Stimulated activated CD4-positive, alpha-beta T cell treated with anti-CD3 and anti-CD28 coated beads, Interleukin-15, amount 100 ng/mL, for 1 hour (primary cell): ENCODE measurements at places on chromosomes 11 and 22.
A peak's percentile ranks its signal among the peaks of the same experiment; 100 is the strongest.

- no peak for DNase-seq
Observed at GRCh38 chr11:113153847-113154246, 160.5 kb upstream of the TTC12 start.

DNA sequence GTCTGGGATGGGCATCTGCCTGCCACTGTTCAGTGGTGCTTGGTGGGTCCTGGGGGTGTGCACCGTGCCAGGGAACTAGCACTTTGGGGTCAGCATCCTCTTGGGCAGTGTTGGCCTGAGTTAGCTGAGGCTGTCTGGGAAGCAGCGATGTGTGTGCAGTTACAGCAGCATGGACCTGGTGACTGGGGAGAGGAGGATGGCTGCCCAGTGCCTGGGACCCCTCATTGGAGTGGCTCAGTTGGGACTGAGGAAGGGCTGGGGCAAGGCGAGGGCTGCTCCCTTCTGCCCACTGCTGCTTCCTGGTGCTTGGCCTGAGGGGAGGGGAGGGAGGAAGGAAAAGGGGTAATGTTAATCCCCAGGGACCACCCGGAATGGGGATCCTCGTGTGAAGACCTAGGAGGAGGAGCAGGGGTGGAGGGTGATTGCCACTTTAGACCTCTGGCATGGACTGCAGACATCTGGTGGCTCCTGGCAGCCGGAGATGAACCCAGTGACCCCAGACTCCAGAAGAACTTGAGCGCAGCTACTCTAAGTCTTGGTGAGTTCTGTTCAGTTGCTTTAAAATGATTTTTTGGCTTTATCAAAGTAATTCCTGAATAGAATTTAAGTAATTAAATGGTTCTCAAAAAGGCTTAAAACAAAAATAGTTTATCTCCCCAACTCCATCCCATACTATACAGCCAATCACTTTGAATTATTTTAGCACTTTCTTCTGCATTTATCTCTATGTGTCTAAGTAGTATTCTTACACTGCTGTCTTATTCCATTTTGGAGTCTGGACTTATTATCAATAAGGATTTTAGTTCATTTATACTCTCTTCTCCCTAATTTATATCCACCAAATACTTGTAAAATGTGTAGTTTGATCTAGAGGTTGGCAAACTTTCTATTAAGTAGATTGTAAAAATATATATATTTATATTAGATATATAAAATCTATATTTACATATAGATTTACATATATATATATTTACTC, 15.4 kb upstream of the TMEM191C start:
- DNase-seq = no peak

DNA sequence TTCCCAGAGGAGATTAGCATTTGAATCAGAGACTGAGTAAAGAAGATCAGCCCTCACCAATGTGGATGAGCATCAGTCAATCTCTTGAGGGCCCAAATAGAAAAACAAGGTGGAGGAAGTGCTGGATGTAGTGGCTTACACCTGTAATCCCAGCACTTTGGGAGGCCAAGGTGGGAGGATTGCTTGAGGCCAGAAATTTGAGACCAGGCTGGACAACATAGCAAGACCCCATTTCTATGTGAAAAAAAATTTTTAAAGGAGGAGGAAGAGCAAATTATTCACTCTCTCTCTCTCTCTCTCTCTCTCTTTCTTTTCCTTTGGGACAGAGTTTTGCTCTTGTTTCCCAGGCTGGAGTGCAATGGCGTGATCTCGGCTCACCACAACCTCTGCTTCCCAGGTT, 18.1 kb upstream of the CAPRIN1 start:
- no peak for DNase-seq

GRCh38 chr11:133230431-133230830, 301.9 kb downstream of the OPCML start:
- no peak for DNase-seq

- DNase-seq = no peak
Observed at GRCh38 chr22:22893077-22893805, 5.6 kb downstream of the IGLL5 start.

GRCh38 chr22:37824674-37825641, 1.8 kb downstream of the GALR3 start:
- DNase-seq = no peak

DNA sequence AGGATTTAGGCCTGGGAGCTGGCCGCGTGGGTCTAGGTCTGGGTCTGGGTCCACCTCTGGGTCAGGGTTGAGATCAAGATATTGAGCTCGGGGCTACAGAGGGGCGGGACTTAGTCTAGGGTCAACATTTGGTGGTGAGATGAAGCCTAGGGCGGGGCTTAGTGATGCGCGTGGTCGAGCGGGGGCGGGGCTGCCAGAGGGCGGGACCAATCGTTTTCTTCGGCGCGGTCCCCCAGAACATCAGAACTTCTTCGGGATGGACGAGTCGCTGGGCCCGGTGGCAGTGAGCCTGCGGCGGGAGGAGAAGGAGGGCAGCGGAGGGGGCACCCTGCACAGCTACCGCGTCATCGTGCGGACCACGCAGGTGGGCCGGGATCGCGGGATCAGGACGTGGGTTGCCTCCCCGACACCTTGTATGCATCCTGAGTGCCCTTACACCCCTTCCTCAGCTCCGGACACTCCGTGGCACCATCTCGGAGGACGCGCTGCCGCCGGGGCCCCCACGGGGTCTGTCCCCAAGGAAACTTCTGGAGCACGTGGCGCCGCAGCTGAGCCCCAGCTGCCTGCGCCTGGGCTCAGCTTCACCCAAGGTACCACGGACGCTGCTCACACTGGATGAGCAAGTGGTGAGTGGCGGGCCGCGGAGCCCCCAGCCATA, 4.2 kb downstream of the SIPA1 start:
- no peak for DNase-seq

DNA sequence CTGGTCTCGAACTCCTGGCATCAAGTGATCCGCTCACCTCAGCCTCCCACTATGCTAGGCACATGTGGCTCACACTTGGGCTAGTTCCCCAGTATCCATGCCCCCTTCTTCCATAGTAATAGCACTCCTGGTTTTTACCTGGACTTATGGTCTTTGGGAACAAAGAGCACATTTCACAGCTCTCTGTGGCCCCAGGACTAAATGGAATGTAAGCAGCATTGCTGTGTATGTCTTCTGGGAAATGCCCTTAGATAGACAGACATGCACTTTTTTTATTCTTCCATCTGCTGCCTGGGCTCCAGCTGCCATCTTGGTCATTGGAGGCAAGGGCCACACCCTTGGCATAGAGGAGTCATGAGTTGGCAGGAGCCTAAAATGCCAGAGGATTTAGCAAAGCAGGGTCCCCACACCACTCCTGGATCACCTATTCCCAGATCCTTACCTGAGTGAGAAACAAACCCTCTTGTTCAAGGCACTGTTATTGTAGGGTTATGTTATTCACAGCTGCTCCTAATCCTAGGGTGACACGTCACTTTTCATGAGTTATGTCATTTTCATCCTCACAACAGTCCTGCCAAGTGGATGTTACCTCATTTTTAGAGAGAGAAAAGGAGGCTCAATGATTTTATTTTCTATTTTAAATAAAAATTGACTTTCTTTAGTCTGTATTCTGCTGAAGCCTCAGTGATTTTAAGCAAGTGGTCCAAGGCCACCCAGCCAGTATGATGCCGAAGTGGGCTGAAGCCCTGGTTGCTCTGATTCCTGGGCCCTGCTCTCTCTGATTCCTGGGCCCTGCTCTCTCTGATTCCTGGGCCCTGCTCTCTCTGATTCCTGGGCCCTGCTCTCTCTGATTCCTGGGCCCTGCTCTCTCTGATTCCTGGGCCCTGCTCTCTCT, 15.7 kb upstream of the GDPD5 start:
- no peak for DNase-seq

GRCh38 chr11:73203790-73204189, 14.3 kb upstream of the P2RY2 start:
- no peak for DNase-seq

DNA sequence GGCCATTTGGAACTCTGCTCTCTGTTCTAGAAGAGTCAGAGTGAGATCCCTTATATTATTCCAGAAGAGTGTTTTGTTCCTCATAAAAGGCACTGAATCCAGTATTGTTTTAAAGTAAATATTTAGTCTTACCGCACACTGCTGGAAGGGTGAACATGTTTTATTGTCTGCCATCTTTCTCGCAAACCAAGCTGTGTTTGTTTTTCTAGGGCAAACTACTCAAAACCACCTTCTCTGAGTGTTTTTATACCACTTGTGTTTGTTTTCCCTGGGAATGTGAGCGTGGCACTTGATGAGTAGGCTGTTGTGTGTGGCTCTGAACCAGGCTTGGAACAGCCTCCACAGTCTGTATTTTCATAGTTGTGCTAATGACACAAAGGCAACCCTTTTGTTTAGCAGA, 89.8 kb downstream of the DBX1 start:
- no peak for DNase-seq

DNA sequence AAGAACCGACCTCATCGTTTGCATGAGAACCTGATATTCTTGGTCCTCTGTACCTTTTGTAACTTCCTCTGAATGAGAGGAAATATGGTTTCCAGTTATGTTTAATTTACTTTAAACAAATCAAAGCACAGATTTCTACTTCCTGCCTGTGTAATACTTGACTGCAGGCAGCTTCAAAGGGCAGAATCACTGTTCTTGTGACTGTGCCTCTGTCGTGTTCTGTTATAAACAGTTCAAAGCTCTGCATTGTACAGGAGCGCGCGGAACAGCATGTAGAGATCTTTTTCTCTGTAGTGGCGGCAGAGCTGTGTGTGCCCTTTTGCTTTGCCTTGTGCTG, 73.2 kb upstream of the CLDN5 start:
- no peak for DNase-seq

- no peak for DNase-seq
Observed at GRCh38 chr22:38289583-38290082, 16.8 kb upstream of the TMEM184B start.

GRCh38 chr11:44285756-44286155, 24.2 kb downstream of the ALX4 start:
- DNase-seq = no peak

DNA sequence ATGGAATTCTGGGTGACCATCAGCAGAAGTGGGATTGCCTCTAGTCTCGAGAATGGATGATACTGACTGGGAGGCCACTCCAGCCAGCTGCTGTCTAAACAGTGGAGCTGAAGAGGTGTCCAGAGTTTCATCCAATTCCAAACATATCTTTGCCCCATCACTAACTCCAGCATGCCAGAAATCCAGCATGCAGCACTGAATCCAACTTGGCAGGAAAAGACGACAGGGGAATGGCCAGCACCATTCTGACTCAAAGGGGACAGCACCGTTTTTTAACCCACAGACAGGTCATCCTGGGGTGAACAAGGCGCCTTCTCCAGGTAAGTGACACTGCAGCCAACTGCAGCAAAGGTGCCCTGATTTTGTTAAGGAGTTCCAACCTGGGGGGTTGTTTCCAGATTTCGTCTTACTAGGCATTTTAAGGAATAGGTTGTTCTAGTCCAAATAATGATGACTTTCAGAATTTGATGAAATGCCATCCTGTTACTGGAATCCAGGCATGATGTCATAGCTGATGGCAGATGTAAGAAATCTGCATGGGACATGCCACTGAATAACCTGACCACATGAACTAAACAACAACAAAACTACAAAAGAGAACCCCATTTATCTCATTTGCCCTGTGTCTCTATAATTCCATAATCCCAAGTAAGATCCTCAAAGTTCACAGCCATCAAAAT, 32.3 kb downstream of the FEZ1 start:
- no peak for DNase-seq

DNA sequence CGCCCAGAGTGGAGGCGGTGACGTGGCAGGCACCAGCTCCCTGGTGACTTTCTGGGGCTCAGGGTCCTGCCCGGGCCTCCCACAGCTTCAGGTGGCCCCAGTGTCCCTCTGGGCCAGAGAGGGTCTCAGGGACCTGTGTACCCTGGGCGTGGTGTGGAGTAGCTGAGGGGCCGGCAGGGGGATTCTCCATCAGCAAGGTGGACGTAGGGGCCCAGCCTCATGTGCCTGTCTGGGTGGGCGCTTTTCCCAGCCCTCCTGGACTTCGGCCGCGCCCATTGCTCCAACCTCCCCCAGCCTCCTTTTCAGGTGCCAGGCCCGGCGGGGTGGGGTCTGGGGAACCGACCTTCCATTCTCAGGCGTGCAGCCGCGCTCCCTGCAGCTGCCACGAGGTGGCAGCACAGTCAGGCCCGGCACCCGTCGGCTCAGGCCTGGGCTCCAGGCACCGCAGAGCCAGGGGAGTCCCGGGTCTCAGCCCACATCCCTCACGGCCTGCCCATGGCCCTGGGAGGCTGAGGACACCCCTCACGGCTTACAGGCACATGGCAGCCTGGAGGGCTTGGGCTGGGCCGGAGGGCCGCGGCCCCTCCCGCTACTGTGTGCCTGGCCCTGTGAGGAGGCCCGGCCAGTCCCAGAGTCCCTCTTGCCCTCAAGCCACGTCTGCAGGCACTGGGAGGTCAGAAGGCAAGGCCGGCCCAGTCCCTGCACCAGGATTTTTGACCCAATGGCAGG, 19.9 kb upstream of the MUC5B start:
- peak; percentile 61 for DNase-seq

DNA sequence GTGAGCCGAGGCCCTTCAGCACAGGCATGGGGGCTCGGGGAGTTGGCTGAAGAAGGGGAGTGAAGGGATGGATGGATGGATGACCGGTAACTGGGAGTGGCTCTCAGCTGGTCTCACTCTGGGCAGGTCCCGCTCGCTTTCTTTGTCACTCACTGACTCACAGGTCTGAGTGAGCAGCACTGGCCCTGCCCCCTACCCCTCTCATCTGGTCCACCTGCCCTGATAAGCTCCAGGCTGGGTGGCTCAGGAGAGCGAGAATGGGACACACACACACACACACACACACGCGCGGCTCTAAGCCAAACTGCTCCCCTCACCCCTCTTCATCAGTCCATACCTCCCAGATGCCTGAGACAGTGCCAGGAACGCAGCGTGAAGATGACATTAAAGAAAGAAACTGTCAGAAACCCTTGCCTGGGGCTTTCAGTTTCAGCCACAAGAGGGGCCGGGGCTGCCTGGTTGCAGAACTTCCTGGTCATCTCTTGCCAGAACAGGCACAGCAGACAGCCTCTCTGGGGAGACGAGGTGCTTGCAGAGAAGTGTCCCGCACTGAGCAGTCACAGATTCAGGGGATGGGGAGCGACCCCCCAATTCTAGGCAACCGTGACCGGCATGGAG, 16.5 kb upstream of the SHISAL1 start:
- no peak for DNase-seq

GRCh38 chr22:42716649-42717127, 4.0 kb downstream of the A4GALT start:
- DNase-seq = no peak

DNA sequence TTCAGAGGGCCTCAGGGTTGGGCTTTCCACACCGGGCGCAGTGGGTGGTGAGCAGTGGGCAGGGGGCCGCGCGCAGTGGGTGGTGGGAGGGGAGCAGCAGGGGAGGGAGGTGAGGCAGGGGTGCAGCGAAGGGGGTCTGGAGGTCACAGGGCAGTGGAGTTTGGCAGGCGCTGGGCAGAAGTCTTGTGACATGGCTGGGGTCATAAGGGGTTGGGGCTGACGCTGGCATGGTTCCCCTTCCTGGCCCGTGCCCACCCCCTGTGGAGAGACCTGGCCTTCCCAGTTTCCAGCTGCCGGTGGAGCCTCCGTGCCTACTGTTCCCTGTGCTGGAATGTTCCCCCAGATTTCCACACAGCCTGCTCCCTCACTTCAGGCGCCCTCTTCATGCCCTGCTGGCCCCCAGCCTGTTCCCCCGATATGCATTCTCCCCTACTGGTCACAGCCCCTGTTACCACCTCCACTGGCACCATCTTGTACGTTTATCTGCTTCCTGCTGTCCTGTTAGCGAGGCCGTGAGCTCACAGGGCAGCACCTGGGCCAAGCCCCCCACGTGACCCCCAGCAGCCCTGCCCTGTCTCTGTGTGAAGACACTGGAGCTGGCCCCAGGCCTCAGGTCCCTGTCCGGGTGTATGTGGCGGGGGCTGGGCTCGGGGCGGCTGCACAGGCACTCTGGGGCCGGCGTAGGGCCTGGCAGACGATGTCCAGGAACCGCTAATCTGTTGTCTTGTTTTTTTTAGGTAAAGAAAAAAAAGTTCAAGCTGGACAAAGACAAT, 111.6 kb downstream of the KCNQ1OT1 start:
- DNase-seq = no peak
